ENCODE measurements at places on chromosomes 4 and X.

DNA sequence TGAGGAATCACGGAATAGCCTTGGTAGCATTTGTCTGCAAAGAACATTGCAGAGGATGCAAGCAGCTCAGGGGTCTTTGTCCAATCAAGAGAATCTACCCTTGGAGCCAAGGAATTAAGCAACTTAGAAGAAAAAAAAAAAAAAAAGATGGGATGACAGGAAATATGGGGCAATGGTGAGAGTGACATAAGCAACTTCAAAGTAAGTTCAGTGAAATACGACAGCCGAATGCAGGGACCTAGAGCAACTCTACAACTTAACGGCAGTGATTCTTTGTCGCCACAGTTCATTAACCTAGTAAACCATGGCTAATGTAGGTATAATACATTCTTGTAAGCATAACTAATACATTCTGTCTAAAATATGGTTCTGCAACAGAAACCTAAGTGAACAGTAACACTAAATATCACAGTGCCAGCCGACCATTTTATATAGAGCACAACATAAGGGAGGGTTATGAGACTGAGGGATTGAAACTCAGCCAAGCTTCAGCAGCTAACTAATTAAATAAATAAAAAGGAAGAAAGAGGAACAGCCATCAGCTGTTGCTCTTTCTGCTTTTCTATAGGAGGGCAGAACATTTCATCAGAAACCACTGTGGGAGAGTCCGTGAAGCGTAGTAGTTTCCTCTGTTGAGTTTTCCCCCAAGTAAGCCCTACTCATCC lies 74.7 kb downstream of the PPARGC1A start:
- no peak for DNase-seq

DNA sequence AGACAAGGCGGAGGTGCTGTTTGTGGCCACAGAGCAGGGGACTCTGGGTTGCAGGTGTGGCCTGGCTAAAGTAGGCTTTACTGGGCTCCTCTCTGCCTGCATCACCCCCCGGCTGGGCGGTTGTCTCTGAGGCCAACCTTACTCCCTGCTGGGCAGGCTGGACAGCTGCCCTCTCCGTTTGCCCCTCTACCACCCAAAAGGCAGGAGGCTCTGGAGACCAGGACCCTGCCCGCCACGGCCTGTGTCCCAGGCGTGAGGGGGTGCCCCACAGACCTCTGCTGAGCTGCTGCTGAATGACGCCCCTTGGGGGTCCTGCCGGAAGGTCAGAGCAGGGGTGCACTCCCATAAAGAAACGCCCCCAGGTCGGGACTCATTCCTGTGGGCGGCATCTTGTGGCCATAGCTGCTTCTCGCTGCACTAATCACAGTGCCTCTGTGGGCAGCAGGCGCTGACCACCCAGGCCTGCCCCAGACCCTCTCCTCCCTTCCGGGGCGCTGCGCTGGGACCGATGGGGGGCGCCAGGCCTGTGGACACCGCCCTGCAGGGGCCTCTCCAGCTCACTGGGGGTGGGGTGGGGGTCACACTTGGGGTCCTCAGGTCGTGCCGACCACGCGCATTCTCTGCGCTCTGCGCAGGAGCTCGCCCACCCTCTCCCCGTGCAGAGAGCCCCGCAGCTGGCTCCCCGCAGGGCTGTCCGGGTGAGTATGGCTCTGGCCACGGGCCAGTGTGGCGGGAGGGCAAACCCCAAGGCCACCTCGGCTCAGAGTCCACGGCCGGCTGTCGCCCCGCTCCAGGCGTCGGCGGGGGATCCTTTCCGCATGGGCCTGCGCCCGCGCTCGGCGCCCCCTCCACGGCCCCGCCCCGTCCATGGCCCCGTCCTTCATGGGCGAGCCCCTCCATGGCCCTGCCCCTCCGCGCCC lies 920 bp downstream of the HTT-AS start:
- no peak for DNase-seq

DNA sequence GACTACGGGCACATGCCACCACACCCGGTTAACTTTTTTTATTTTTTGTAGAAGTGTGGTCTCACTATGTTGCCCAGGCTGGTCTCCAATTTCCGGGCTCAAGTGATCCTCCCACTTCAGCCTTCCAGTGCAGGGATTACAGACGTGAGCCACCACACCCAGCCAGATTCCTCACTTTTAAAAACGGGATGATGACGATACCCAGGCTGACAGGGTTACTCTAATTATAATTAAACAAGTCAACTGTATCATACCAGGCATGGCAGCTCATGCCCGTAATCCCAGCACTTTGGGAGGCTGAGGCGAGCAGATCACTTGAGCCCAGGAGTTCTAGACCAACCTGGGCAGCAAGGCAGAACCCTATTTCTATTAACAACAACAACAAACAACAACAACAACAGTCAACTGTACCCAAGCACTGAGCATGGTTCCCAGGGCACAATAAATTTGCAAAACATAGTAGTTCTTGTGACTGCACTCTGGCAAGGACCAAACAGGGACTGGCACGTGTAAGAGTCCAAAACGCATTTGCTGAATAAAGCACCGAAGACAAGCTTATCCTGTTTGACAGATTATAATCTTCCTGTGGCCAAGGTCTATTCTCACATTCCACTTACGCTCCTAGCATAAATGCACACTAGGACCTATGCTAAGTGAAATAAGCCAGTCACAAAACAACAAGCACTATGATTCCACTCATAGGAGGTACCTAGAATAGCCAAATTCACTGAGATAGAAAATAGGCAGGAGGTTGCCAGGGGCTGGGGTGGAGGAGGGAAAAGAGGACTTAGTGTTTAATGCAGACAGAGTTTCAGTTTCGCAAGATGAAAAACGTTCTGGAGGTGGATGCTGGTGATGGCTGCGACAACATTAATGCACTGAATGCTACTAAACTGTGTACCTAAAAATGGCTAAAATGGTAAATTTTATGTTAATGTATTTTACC lies 77.5 kb downstream of the IRF2 start:
- DNase-seq = no peak

DNA sequence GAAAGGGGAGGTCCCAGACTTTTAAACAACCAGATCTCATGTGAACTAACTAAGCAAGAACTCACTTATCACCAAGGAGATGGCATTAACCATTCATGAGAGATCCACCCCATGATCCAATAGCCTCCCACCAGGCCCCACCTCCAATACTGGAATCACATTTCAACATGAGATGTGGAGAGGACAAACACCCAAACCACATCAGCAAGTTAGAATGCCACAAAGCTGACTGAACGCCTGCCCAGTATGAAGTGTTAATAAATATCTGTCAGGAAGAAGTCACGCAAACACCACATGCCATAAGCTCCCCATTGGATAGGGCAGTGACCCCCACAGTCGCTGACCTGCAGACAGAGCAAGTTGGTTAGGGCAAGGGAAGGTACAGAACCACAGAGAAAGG lies 14.3 kb downstream of the SLC10A6 start:
- DNase-seq = no peak

GRCh38 chr4:126386512-126386911 lies 1071.8 kb downstream of the FAT4 start:
- DNase-seq = no peak

GRCh38 chr4:81164623-81165416 lies 50.2 kb downstream of the PRKG2 start:
- no peak for DNase-seq

GRCh38 chr4:26061248-26061986 lies 147.4 kb downstream of the SMIM20 start:
- DNase-seq = no peak

DNA sequence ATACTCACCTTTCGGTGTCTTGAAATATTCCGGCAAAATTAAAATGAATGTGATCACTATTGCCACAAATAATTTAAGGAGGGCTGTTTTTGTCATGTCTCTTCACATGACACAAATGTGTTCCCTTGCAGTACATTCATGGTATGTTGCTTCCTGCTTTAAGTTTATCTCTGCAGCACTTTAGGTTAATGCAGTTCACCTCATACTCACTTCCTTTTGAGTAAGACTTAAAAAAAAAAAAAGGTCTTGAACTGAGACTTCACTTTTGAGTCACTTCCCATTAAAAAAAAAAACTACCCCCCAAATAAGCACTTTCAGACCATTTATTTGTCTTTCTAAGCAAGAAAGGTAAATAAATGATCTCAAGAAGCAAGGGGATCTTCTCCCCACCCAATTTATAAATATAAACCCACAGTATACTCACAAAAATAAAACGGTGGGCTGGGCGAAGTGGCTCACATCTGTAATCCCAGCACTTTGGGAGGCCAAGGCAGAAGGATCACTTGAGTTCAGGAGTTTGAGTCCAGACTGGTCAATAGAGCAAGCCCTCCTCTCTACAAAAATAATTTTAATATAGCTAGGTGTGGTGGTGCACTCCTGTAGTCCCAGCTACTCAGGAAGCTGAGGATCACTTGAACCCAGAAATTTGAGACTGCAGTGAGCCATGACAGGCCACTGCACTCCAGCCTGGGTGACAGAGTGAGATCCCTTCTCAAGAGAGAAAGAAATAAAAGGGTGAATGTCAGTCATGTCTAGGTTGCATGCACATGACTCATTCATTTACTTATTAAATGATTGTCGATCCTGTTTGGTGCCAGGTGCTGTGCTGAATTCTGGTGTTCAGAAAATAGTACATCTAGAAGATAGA lies at the start of gene TMEM156:
TMEM156 (minus strand) TSS at position 192 of the 868 bp plus-strand sequence; CDS start at position 96, 96 bp downstream.
- no peak for DNase-seq

DNA sequence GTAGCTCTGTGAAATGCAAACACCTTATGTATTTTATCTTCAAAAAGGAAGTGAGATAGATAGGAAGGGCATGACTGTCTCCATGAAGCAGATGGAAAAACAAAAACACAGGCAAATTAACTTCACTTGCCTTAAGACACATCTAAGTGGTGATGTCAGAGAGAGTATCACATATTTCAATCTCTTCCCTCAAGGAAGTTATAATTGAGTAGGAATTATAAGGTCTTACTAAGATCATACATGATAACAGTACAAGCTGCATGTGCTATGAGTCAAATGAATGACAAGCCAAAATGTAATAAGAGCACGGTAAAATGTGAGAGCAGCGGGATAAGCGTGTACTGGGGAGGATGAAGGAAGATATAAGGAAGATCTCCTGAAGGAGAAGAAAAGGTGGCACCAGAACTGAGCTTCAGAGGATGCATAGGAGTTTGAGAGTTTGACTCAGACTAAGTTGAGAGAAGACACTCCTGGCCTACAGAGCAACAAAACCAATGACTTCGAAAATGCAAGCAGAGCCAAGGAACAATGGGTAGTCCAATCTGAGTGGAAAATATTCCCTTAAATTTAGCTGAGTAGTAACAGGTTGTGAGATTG lies 43.3 kb upstream of the GALNT7 start:
- DNase-seq = no peak

DNA sequence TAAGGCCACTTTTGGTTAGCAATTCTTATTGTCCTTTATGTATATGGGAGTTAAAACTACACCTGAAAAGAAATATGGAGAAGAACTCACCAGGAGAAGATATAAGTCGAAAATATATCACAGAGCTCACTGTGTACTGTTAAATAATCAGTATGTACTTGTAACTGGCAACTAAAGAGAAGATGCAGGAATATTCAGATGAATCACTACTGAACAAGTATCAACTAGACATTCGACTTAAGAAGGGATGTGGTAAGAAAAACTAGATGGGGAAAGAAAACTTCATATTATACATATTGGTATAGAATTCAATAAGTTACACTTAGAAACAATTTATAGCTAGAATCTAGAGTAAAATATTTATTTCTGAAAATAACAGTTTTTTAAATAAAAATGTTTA lies 230.0 kb downstream of the CAMK2D start:
- DNase-seq = no peak

DNA sequence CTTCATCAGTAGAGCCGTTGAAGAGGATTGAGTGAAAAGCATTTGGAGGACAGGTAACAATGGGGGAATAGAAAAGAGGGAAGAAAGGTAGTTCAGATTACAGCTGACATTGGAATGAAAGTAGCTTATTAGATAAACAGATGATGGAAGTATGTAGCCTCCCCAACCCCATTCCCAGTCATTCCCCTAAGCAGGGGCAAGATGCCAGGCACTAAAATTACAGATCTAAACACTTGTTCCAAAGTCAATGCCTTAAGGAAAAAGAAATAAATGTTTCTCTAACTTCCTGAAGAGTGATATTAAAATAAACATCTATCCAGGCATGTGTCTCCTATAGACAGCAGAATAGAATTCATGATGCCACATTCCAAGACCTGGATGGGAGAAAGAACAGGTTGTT lies 350.8 kb downstream of the PDGFC start:
- DNase-seq = no peak

- no peak for DNase-seq
Observed at GRCh38 chr4:140841186-140841585, 85.0 kb upstream of the TBC1D9 start.

DNA sequence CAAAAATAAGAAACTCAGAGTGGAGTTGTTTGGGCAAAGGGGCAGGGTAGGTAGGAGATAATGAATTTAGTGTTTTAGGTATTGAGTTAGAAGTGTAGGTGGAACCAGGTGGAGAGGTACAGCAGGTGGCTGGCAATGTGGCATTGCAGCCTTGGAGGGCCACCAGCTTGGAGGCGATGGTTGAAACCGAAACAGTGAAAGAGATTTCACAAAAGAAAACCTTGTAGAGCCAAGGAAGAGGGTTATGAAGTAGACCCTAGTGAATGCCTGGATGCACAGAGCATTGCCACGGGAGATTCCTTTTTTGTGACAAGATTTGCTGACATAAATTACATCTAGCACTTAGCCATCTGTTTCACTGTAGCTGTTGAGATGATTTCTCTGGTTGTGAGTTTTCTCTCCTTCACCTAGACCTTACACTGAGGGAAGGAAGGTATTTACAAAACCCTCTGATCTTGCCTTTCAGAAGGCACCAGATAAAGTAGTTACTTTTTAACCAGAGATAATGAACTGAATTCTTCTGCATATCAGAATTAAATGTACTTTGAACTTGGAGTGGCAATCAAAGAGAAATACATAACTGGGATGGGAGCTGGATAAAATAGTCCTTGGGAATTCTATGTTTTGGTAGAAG lies 104.1 kb upstream of the CASK start:
- no peak for DNase-seq

DNA sequence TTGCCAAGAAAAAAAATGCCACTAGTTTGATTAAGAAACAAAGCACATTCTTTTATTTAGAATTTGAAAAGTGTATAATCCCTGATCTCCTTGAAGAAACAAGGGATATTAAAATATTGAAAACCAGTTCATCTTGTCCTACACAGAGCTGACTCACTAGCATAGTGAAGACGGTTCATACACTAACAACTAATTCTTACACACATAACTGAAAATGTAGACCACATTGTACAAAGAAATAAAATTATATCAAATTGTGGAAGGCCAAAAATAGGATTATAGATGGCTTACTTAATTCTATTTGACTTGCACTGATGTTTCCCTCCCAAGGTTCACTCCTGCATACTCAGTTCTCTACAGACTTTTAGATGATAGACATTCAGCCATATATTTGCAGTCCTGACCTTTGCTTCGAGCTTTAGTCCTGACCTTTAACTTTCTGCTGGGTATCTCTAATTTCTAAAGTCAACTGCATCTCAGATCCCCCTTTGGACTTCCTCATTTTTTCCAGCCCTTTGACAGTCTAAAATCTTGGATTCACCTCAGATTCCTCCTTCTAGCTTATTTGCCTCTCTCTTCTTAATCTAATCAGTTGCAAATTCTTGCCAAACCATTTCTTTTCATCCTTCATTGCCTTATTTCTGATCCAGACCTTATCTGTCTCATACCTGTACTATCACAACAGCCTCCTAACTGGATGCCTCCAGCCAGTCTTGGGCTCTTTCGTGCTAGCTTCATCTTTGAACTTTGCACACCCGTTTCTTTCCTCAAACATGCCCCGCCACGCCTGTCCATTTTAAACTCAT lies 4.5 kb upstream of the WWC2 start:
- no peak for DNase-seq
